ENCODE measurements at places on chromosomes 1 and 21.

- peak; percentile 95 for DNase-seq
Observed at GRCh38 chr1:225449261-225449660, 21.4 kb upstream of the LBR start.

DNA sequence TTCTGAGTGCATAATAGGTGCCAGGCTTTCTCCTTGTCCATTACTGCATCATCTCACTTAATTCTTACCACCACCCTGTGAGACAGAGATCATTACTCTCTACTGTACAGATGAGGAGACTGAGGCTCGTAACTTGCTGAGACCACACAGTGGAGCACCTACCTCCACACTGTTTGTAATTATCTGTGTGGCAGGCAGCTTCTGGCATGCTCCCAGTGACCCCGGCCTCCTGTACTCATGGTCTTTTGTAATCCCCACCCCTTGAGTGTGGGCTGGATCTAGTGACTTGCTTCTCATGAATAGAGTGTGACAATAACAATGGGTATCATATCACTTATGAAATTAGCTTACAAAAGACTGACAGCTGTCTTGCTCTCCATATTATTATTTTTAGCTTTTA is 407.3 kb downstream of the MATN1 start:
- DNase-seq = no peak

GRCh38 chr1:182664296-182664695 is 20.1 kb downstream of the RGS8 start:
- no peak for DNase-seq

- peak; percentile 50 for DNase-seq
Observed at GRCh38 chr1:89587729-89588161, 45.2 kb upstream of the LRRC8C start.
